ENCODE measurements at places on chromosomes 4 and X.

- peak; percentile 10 for DNase-seq
These were observed 241.9 kb upstream of the SFRP2 start for GRCh38 chr4:154030746-154031145.

DNA sequence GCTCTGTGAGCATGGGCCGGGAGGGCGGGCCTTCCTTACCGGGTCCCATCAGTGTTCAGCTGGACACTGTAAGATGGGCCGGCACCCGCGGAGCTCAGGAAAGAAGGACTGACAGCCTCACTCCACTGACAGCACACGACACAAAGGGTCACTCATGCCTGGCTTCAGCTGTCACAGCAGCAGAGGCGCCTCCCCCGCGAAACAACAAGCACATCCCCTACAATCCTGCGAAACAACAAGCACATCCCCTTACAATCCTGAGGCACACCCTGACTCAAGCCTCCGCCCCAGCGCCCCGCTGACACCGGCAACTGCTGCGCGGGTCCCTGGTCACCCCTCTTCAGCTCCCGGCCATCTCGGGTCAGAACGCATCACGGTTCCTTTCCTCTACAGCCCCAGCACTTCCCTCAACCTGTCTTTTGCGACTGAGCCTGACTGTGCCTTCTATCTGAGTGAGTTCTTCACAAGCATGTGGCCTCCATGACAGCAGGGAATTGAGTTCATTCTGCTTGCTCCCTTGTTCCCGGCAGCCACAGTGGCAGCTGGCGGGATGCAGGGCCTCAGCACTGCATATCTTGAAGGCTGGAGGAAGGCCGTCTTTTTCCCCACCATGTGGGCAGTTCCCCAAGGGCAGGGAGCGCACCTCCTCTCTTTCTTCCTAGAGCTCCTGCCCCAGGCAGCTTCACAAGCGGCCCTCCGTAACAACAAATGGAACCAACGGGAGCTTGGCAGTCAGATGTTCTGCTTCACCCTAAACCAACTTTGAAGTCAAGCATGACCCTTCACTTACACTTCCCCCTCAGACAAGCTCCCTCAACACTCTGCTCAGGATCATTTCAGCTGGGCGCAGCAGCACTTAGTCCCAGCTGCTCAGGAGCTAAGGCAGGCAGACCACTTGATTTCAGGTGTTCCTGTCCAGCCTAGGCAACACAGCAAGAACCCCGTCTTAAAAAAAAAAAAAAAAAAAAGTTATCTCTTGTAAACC is 39.6 kb downstream of the SCD5 start:
- DNase-seq: no peak

- peak; percentile 44 for DNase-seq
These were observed 181.2 kb downstream of the RAPGEF2 start for GRCh38 chr4:159284113-159284512.

- no peak for DNase-seq
These were observed 460.3 kb downstream of the GPAT3 start for GRCh38 chr4:83996254-83996653.

- DNase-seq: peak; percentile 51
These were observed 167.5 kb upstream of the FRMPD4 start for GRCh38 chrX:11970578-11971359.

DNA sequence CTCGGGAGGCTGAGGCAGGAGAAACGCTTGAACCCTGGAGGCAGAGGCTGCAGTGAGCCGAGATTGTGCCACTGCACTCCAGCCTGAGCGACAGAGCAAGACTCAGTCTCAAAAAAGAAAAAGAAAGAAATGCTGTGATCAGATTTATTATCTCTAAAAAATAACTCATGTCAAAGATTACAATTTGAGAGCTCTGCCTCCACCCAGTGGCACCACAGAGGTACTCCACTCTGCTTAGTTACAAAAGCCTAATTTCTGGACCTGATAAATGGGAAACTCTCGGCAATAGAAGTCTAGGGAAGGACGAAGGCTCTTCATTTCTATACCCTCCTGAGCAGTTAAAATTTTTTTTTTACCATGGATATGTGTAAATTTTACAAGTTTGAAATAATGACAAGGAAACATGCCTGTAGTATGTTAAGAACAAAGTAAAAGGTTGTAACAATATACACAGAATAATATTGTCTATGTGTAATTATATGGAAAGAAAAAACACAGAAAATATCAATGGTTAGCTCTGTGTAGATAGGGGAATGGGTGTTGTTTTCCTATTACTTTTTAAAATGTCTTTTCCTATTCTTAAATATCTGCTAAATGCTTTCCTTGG is 149.8 kb downstream of the STIM2 start:
- DNase-seq: peak; percentile 89

- peak; percentile 12 for DNase-seq
These were observed 149.1 kb upstream of the PCDH10 start for GRCh38 chr4:133000012-133000411.

DNA sequence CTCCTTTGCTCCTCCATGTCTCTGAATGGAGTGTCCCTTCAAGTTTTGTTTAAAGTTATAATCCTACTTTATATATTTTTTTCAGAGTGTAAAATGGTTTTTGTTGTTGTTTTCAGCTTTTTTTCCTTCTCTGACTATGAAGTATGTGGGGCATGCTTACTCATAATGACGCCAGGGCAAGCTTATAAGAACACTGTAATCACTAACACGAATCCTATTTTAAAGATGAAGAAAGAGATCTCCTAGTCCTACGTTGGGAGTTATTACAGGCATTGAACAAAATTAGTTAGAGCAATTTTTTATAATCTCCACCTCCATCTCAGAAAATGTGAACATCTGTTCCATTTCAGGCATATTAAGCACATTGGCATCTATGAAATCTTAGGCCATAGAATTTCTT is 268.1 kb upstream of the MAGEB2 start:
- DNase-seq: no peak

DNA sequence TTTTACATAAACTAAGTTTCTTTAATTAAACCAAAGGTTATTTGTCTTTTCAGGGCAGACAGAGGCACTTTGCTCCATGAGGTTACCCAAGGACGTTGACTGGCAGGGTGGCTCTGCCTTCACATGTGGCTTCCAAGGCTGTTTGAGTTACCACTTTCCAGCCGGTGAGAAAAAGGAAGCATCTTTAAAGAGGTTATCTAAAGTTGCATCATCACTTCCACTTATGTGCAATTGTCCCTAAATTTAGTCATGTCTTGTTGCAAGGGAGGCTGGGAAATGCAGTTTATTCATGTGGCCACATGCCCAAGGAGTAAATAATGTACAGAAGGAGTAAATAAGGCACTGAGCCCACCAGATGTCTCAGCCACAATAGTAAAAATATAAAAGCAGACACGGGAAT is 29.0 kb upstream of the RAP1GDS1 start:
- peak; percentile 39 for DNase-seq

GRCh38 chr4:95142932-95143331 is 385.2 kb downstream of the BMPR1B start:
- peak; percentile 39 for DNase-seq

DNA sequence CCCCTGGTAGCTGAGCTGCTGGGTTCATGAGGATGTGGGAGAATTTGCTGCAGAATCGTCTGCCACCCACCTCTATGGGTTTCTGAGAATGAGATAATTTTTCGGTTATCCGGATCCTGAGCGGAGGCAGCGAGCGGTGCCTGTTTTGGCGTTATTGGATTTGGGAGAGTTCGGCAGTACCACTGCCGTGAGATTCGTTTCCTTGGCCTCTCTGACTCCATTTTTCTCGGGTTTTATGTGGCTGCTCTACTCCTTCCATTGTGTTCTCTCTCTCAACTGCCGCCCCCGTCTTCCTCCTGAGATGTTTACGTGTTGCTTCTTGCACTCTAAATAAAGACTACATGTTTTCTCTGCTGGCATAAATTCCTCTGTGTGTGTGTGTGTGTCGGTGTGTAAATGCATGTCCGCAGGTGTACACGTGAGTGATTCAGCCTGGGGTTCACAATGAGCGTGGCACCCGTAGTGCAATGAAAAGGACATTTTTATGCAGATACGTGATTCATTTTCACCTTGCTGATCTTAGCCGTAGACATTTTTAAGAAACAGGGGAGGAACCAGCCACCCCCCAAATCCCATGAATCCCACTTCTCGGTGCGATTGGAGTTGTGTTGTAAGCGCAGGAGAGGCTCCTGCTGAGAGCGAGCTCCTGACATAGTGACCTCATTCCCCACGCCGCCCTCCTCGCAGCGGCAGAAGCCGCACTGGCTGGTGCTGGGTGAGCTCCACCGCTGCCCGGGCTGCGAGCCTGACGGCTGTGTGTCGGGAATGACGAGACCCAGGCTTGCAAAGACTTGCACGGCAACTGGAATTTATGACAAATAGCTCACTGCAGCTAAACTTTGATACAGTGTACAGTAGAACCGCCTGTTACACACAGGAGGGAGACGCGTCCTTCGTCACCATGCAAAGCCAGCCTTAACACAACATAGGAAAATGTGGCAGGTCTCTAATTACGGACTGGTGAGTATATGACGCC is 82.2 kb downstream of the STOX2 start:
- DNase-seq: peak; percentile 71

DNA sequence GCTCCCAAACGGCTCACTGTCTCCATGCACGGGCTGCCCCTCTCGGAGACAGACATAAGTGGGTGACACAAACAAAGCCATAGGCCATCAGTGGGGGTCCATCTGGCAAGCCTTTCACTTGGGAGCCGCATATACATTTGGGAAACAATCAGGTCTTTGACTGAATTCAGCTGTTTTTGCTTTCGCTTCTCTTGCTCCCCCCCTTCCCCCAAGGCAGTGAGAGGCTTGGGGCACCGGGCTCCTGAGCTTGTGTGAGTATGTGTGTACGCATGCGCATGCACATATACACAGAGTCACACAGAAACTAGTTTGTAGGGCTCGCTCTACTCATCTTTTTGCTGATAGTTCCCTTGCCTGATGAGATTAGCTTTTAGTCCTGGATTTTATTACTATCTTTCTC is 284.4 kb downstream of the AFF2 start:
- DNase-seq: peak; percentile 1

DNA sequence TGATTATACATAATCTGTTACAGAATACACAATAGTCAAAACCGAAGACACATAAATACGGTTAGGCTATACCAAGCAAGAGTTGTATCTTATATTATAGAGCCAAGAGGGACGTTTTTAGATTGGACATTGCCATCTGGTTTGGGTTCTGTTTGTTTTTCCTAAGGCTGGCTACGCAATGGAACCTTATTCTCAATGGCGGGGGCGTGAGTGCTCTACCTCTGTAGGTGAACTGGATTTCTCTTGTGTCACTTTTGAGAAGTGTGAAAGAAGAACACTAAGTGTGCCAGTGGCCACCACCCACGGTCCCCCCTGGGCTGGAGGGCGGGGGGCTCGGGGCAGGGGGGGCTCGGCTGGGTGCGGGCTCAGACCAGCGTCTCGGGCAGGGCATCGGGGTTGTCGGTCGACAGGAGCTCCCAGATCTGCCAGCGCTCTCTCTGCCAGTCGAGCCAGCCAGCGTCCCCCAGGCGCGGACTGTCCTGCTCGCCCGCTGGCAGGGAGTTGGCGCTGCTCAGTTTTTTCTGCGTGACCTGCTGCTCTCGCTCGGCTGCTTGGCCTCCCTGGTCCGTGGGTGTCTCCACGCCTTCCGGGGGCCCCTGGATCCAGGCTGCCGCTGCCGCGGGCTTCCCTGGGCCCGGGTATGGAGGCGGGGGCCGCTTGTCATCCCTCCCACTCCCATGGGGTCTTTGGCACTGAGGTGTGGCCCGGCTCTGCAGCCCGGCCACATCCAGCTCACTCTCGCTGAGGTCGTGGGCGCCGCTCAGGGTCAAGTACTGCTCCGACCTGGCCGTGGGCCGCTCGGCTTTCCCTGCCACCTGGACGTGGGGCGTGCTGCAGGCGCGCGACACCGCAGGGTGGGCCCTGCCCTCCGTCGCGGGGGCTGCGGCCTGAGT is 27.6 kb downstream of the HCCS start:
- no peak for DNase-seq

DNA sequence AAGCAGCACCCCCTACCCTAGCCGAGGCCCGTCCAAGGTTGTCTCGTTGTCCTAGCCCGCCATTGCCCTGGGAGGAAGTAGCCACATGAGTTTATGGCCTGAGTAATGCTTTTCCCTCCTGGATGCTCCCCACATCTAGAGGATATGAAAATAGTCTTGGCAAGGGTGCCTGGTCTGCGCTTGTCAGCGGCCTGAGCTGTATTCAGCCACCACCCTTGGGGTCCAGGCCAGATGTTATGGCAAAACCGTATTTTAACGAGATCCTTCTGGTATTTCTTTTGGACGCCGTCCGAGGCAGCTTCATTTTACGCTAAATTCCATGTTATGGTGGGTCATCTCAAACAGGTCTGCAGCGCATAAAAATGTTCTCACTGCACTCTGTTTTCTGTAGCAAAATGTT is 89.3 kb downstream of the GPR143 start:
- no peak for DNase-seq

DNA sequence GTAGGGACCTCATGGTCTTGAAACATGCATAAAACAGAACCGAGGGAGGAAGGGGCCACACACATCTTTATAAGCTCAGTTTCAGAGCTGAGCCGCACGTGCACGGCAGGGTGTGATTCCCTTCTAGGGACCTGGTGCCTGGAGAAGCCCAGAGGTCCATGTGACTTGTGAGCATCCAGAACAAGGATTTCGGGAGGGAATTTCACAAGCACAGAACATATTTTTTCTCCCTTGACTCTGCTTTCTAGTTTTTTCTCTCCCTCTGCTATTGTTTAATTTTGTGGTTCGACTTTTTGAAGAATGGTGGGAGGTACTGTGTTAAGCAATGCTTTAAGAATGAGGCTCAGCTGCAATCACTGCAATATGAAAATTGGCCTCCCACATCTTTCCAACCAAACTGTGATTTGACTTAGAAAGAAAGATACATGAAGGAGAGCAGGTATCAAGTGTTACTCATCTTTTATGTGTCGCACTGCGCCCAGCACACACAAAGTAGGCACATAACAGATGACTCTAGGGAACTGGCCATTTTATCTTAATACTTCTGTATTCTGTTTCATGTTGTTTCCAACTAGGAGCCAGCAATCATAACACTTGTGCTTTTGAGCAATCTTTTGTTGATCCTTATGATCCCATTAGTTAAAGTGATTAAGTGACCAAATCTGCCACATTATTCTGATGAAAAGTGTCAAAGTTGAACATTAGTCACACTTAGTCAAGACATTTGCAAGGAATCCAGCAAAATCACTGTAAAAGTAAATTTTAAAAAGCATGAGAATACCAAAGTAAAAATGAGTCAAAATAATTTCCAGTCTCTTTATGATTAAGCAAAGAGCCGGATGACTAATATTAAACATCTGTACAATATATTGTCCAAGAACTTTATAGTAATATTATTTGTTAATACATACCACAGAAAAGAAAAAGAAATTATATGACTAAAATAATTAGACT is 86.4 kb downstream of the SHISA3 start:
- DNase-seq: no peak

DNA sequence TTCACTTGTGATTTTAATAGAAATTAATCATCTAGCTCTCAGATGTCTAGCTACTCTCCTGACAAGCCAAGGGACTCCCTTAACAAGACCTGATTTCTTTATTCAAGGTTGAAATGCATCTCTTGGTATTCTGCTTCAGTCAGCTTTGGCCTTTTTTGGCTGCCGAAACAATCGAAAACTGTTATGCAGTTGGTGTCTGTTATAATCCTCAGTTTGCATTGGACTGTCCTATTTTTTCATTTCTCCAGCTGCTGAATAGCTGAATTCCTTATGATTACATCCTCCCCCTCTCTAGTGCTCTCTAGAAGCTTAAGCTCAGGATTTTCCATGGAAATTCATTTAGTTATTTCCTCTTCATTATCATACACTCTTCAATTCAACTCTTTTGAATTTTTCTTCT is 177.2 kb downstream of the TRIML1 start:
- no peak for DNase-seq
